Hematopoietic multipotent progenitor cell treated with erythropoietin and hydrocortisone succinate and interleukin-3 and kit ligand, for 4 days (in vitro differentiated cells): ENCODE measurements at places on chromosomes 12 and 14.

- DNase-seq, result peak; percentile 61
These were observed 82.0 kb downstream of the CATSPERB start for GRCh38 chr14:91649930-91650329.

DNA sequence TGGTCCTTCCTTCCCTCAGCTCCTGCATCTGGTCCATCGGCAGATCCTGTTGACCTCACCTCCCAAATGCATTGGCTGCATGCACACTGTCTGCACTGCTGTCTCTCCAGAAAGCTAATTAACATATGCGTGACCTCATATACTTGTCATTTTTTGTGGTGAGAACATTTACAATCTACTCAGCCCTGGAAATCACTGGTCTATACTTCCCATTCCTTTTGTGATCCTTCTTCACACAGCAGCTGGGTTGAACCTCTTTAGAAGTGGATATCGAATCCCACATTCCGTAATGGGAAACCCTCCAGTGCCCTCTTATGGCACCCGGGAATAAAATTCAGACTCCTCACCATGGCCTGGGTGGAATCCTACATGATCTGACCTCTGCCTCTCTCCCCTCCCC lies 45.0 kb downstream of the SMOC1 start:
- DNase-seq, result no peak

- peak; percentile 16 for DNase-seq
These were observed at the start of gene NUAK1 for GRCh38 chr12:106138633-106139421. Gene NUAK1 (minus strand): TSS chr12:106138954. CDS start chr12:106138653, 301 bp downstream.

- DNase-seq, result no peak
These were observed 181.7 kb downstream of the ADAMTS20 start for GRCh38 chr12:43370263-43370662.

GRCh38 chr12:42564996-42565395 lies 24.6 kb downstream of the PRICKLE1 start:
- DNase-seq, result no peak

- peak; percentile 48 for DNase-seq
These were observed 21.6 kb upstream of the HNF1A start for GRCh38 chr12:120956579-120957300.
